ENCODE measurements at places on chromosomes 1 and 21.

GRCh38 chr1:29119121-29119929 lies 4.4 kb downstream of the TMEM200B start:
- DNase-seq, result no peak

GRCh38 chr1:36285443-36286101 lies 20.6 kb upstream of the SH3D21 start:
- DNase-seq, result no peak

GRCh38 chr1:11100149-11100493 lies 452 bp upstream of the EXOSC10 start:
- DNase-seq, result no peak

DNA sequence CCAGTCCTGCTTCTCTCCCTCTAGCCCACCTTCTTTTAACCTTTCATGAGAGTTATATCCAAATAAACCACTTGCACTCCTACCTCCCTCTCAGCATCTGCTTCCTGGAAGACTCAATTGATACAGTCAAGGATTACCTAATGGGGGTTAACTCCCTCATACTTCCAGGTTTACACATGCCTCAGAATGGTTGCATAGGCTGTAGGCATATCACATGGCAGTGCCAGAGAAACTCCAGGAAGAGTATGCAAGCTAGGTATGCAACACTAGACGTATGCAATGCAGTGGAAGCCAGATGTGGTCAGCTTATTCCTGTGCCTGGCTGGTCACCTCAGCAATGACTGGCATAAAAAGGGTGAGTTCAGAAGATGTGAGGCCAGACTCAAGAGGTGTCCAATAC lies 32.7 kb upstream of the VANGL1 start:
- no peak for DNase-seq

GRCh38 chr1:19650416-19651140 lies 6.5 kb downstream of the NBL1 start:
- no peak for DNase-seq

DNA sequence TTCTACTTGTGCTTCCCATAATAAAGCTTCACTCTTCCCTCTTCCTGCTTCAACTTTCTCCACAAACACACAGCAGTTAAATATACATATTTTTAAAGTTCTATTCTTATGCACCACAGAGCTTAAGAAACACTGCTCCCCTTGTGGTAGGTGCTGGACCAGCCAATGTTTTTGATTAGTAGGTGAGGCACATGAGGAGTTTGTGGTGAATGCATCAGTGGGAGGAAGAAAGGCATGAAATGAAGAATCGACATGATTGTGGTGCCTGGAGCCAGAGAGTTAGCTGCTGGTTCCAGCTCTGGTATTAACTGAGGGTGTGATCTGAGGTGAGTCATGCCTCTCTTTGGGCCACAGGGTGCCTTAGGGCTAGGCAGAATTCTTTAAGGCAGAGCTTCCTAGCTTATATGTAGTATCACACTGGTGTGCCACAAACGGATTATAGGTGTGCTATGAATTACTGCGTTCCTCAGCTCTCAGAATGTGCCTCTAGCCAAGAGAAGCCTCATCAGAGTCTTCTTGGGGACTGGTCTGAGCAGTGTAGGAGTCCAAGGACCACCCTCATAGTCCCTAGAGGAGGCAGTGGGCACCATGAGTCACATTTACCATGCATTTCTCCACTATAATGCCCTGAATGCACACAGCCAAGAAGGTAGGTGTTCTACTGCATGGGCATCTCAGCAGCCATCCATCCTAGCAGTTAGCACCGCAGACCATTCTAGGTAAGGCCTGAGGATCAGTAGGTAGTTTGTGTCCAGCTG lies 97.4 kb upstream of the SGIP1 start:
- DNase-seq, result no peak

DNA sequence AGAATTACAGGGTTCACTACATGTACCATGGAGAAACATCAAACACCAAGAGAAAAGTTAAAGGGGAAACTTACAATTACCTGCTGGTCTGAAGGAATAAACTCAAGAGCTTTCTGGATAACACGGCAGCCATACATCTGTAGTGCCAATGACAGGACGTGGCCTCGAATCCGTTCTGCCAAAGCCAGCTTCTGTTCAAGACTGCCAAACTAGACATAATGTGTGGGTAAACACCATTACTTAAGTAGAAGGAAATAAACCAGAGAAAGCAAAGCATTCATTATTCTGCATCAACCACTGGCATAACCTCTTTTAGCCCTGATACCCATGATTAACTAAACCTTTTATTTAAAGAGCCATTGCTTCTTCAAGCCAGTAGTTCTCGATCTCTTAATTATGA lies 41.5 kb upstream of the SDC3 start:
- DNase-seq, result no peak

GRCh38 chr1:77394166-77394565 lies 112.3 kb downstream of the AK5 start:
- no peak for DNase-seq

DNA sequence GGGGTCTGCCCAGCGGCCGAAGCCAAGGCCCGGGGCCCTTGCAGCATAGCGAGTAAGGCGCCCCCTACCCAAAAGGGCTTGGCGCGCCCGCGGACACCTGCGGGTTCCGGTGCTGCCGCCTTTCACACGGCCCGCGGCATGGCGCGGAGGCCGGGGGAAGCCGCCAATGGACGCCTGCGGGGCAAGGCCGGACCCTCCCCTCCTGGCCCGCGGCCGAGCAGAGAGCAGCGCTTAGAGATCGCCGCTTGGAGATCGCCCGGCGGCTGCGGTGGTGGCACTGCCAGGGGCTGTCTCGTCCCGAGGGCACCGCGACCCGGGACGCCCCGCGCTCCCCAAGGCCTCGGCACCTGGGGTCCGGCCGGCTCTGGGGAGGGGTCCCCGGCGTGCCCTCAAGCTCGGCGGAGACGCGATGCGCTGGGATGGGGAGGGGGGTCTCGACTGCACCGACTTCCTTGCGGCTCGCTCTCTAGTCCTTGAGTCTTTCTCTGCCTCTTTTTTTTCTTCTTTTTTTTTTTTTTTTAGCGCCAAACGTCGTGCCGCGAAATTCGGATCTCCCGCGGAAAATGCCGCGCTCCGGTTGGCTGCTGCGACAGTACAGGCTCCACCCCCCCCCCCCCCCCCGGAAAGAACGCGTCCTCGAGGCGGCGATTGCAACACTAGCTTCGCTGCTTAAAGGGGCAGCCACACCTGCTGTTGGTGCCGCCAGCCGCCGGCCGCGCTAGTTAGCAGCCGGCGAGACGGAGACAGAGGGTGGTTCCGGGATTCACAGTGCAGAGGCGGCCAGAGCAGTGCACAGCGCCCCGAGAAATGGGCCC lies at the start of gene E2F2:
Gene E2F2 (minus strand): TSS at position 487 of the 815 bp plus-strand sequence. CDS start 440 bp downstream, at position 47.
- peak; percentile 88 for DNase-seq

DNA sequence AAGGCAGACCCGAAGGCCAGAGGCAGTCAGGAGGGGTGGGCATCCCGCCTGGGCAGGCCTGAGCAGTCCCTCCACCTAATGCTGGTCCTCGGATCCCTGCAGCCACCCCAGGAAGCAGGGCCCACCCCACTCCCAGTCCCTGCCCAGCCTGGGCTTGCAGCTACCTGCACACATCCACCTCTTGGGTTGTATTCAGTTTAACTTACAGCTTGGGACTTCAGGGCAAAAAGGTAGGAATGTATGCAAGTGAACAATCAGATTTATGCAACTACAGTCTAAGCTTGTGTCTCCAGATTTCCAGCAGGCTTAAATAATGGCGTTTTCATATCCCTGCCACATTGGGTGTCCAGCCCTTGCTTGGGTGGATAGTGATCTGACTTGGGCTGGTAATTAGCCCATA lies 17.4 kb downstream of the LDLRAP1 start:
- no peak for DNase-seq

- no peak for DNase-seq
These were observed 798.1 kb downstream of the ADGRL2 start for GRCh38 chr1:82598812-82599211.

- DNase-seq, result no peak
These were observed 32.6 kb downstream of the CTBS start for GRCh38 chr1:84541679-84542078.

DNA sequence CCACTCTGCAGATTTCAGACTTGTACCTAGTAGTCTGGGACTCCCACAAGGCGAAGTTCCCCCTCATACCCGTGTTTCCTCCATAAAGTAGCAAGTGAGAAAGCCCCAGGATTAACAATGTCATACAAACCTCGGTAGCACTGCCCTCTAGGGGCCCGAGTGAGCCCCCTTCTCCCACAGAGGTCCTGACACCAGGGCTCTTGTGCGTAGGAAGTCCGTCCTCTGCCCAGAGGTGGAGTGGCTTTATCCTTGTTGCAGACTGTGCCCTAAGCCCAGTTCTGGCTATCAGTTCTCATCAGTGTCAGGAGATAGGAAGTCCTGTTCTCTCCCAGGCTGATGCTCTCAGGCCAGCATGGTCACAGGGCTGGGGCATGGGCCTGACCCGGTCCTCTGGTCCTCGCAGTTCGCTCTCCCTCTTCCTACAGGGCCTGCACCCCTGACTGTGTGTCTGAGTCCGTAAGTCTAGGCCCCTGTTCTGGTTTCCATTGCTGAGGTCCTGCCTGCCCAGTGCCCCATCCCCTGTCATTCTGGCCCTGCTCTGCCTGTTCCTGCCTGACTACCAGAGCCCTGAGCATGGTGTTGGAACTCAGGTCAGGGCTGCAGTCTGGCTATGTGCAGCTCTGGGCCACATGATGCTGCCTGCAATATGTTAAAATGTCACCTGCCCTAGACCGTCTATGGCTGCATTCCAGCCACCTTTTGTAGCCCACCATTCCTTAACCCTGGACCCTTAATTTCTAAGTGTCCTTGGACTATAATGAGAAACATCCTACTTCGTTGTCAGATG lies 285.6 kb downstream of the ASTN1 start:
- DNase-seq, result no peak

- DNase-seq, result no peak
These were observed 1048.1 kb downstream of the BRINP3 start for GRCh38 chr1:189429610-189430009.

DNA sequence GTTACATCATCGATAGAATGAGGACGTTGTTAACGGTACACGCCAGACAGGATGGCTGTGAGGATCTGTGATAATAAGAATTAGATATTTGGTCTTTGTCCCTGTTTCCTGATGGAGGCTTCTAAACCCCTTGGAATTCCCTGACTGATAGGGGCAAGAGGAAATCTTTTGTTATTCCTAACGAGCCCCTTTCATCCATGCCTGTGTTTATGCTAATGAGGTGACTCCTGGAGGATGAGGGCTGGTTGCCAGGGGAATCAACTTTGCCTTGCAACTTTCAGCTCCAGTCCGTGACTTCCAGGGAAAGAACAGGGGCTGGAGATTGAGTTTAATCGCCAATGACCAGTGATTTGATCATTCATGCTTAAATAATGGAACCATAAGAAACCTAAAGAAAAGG lies 39.3 kb upstream of the NLRP3 start:
- no peak for DNase-seq

DNA sequence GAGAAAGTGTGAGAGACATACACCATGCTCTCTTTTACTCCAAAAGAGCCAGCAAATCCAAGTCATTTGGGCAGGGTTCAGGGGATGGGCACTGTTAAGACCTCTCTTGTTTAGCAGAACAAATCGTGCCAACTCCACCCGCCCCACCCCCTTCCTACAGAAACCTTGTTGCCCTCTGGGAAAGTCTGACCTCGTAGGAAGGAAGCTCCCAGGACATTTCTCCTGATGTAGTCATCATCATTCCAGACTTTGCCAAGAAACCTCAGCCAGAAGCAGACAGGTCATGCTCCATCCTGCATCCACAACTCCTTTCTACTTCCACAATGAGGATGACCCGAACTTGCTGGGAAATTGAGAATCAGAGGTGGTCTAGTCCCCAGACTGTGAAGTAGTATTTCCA lies 57.7 kb downstream of the UBE2T start:
- no peak for DNase-seq

DNA sequence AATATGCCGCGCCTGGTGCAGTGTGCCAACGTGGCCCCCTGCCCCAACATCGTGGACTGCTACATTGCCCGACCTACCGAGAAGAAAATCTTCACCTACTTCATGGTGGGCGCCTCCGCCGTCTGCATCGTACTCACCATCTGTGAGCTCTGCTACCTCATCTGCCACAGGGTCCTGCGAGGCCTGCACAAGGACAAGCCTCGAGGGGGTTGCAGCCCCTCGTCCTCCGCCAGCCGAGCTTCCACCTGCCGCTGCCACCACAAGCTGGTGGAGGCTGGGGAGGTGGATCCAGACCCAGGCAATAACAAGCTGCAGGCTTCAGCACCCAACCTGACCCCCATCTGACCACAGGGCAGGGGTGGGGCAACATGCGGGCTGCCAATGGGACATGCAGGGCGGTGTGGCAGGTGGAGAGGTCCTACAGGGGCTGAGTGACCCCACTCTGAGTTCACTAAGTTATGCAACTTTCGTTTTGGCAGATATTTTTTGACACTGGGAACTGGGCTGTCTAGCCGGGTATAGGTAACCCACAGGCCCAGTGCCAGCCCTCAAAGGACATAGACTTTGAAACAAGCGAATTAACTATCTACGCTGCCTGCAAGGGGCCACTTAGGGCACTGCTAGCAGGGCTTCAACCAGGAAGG lies 4.3 kb downstream of the GJB3 start:
- no peak for DNase-seq

- no peak for DNase-seq
These were observed 165.5 kb upstream of the DUSP10 start for GRCh38 chr1:221907166-221907932.

Data from frontal cortex (tissue), 4 donors.